ENCODE measurements at places on chromosomes 6 and 20.

GRCh38 chr6:87431263-87431662 lies 23.5 kb downstream of the CFAP206 start:
- DNase-seq, result no peak

- DNase-seq, result no peak
Observed at GRCh38 chr20:24530131-24530680, 60.8 kb downstream of the SYNDIG1 start.

- DNase-seq, result peak; percentile 30
Observed at GRCh38 chr20:46767127-46767761, 57.8 kb downstream of the SLC2A10 start.

- no peak for DNase-seq
Observed at GRCh38 chr20:19929481-19930145, 87.5 kb upstream of the NAA20 start.

Data from DND-41 (cell line).